Activated CD4-positive, alpha-beta T cell treated with anti-CD3 and anti-CD28 coated beads, Interleukin-2, Interleukin-4, amounts not matched to agents 100 ng/mL and 50 ng/mL, durations not matched to agents 16 hours and 8 hours (primary cell): ENCODE measurements at places on chromosomes 2 and 18.

GRCh38 chr2:168740360-168740759 lies 62.1 kb upstream of the NOSTRIN start:
- no peak for DNase-seq

GRCh38 chr2:163878718-163879117 lies 142.9 kb upstream of the FIGN start:
- DNase-seq: no peak

DNA sequence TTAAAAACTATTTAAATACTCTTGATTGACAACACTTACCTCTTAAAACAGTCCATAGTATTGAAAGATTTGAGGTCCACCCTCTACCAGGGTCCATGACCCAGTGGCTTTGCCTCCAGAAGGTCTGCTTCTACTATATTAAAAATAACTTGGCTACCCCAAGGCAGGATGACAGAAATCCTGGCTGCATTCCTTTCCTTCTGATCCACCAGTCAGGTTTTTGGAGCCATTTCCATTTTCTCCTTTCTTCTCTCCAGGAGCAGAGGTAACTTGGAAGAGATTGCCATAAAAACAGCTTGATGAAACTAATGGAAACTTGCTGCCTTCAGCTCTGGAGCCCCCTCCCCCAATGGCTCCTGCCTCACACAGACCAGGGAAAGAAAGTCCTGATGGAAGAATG lies 2.6 kb upstream of the FAM171B start:
- DNase-seq: no peak

DNA sequence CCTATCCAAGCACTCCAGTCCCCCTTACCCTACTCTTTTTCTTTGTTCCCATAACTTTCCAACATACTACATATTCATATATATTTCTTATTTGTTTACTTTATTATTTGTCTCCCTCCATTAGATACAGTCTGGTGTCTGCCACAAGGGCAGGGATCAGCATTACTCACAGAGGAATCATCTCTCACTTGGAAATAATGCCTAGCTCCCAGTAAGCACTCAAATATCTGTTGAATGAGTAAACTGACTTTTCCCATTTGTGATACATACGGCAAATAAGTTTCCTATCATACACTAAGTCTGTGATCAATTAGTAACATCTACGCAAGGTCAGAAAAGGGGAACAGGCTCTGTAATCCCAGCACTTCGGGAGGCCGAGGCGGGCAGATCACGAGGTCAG lies 18.7 kb downstream of the C1D start:
- DNase-seq: no peak

GRCh38 chr2:171583566-171583965 lies 61.3 kb downstream of the CYBRD1 start:
- DNase-seq: no peak

DNA sequence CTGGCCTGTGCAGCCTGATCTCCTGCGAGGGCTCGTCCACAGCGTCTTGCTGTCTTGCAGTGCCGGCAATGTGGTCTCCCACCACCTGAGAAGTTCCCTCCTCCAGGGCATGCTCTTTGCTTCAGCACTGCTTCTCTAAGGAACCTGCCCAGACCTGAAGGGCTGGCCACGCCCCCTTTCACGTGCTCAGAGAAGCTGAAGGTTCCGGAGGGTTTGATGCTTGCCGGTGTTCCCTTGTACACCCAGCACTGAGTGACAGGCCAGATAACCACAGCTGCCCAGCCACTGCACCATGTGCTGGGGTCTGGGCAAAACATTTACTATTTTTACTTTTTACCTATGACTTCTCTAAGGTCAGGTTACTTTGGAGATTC lies 1.7 kb upstream of the POLR2D start:
- peak; percentile 39 for DNase-seq

DNA sequence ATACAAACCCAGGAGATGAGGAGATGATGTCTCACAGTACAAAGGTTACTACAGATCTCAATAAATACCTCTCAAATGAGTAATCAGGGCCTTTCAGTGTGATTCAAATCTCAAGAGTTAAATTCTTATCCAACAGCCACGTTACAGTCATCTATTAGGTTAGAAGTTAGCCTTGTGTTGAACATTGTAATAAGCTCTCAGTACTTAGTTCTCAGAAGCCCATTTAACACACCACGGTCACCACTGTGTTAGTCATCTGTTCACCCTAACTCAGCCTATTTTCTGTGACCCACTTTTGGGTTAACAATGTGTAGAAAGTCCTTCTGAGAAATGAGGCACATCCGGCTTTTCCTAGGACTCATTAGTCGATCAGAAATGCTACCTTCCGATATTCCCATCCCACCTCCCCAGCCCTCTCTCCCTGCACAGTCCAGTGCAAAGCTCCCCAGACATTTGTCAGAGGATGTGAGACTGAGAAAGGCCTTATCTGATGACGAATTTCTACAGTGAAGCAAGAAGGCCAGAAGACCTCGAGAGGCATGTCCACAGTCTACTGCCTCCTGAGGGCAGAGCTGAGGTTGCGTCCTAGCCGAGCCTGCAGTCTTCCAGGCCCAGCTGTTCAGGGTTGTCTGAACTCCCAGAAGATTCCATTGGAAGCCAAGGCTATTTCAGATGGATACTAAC lies 92.6 kb downstream of the ACTR2 start:
- peak; percentile 84 for DNase-seq

DNA sequence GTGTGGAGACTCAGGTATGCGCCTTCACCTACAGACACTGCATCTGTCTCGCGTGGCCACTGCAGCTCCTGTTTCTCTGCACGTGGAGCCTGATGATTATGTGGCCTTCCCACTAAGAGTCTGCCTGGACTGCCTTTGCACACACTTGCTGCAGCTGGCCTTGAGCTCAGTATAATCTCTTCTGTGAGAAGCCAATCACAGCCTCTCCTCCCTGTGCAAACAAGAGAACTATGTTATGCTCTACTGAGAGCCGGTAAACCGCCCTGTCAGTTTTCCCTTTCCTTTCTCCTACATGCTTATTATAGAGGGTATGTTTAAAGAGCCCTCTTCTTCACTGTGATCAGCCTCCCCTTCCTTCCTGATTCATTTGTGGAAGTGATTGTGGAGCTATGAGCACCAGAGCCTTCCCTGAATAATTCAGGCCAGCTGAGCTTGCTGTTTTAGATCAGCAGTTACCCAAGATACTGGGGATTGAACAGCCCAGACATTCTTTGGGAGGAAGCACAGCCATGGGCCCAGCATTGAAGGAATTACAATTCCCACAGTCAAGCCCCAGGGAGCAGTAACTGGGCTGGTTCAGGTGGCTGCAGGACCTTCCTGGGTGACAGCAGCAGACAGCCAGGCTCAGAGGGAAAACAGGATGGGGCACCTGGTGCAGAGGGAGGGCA lies 3.7 kb upstream of the TGFA start:
- DNase-seq: no peak

GRCh38 chr2:1590596-1591460 lies 153.5 kb downstream of the PXDN start:
- DNase-seq: no peak

DNA sequence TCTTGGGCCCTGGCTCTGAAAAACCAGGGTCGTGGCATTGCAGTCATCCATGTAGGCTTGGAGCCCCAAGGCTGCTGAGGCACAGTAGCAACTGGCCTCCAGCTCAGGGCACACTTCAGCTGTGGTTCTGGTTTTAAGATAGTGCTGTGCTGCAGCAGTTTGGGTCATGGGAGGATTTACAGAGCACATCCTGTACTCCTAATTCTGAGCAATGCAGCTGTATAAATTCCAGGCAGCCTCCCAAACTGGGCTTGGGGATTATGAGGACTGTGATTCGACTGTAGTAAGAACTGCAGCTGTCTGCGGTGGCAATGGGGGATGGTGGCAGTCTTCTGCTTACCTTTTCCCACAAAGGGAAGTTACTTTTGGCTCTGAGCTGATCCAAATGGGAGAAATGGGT lies 536.3 kb upstream of the GCFC2 start:
- DNase-seq: no peak

DNA sequence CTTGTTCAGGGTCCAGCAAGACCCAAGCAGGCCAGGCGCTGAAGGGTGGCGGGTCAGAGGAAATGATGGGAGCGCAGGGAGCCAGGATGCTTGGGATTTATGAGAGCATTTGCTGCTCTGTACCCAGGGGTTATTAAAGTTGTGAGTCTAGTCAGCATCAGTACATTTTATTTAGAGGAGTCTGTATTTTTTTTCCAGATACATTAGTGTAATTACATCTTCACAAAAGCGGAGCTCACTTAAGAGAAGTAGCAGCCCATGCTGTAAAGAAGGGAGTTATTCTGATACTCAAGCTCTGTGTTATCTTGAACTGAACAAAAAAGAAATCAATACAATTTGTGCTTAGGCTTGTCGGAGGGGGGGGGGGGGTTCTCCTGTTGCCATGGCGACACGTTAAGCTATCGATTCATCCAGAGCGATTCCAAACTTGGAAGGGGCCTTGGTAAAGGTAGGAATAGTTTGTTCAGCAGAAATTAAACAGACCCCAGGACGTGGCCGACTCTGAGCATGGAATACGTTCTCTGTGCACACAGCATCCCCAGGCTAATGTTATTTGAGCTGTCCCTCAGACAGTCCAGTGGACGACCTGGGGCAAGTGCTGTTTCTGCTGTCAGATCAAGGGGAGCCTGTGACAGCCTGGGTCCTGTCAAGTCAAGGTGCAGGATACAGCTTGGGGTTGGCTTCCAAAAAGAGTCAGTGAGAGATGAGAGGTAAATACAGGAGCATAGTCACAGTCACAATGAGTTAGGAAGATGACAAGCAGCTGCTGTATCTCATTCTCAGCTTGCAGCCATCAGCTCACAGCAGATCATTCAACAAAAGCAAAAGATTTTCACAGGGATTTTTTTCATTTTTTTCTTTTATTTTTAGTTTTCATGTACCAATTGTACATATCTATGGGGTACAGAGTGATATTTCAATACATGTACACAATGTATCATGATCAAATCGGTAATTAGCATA lies 387.6 kb downstream of the DCDC2C start:
- DNase-seq: no peak

DNA sequence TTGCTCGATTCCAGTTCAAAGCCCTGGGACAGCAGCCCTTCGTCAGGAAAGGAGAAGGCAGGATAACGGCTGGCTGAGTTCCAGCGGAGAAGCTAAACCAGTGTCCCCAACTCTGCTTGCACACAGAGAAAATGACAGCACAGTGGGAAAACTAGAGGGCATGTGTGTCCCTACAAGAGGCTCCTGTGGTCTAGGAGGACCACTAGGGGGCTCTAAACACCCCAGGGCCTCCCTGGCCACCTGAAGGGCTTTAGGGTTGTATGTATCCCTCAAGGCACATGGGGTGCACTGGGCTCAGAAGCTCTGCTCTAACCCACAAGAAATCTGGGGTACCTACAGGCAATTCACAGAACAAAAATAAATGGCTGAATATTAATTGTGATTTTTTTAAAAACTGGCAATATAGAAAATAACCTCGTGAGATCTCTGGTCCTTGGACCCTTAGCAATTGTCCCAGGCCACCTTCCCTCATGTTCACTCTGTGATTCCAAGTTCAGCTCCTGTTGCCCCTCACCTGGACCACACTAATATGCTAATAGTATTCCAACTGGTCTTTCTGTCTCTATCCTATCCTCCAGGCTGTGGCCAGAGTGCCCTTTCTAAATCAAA lies 17.5 kb downstream of the STAT1 start:
- DNase-seq: no peak

GRCh38 chr2:211407076-211407475 lies 850.7 kb downstream of the CPS1 start:
- DNase-seq: no peak

GRCh38 chr2:127401757-127402695 lies 14.3 kb upstream of the MAP3K2 start:
- no peak for DNase-seq

DNA sequence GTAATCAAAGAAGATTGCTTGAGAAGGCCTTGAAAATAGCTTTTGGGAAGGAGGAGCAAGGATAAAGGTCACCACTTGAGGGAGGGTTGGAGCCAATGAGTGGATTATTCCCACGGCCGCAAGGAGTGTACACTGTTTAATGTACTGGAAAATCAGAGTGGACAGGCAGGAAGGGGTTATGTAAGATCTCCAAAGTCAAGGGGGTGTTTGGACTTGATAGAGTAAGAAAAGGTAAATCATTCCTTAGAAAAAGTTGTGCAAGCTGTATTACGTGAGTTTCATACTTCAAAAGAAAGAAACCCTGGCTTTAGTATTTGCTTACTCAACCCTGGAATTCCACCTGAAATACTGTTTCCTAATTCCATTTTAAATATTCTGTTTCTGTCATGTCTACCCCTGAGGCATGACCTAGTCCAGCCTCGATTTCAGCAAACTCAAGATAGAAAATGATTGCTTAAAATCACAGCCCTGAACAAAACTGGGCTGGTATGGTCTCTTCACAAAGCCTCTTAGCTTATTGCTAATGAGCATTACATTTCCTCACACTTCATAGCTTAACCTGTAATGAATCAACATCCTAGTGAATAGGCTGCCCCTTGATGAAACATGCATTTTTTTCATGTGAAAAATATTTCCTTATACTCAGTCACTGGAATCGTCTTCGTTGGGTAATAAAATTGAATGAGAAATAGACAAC lies 1.1 kb downstream of the MREG start:
- DNase-seq: no peak

DNA sequence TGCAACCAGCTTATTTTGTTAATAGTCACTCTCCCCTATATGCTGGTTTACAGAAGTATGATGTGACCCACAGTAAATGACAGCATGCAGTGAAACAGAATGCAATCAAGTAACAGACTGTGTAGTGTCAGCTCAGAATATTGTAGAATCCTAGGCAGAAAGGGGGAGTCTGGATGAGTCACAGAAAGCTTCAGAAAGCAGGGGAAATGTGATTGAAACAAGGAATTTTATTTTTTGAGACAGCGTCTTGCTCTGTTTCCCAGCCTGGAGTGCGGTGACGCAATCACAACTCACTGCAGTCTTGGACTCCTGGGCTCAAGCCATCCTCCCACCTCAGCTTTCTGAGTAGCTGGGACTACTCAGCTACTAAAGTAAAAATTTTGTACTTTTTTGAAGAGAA lies 219.9 kb upstream of the FBXO11 start:
- no peak for DNase-seq

GRCh38 chr2:241948901-241949735 lies 79.6 kb downstream of the RTP5 start:
- DNase-seq: no peak

DNA sequence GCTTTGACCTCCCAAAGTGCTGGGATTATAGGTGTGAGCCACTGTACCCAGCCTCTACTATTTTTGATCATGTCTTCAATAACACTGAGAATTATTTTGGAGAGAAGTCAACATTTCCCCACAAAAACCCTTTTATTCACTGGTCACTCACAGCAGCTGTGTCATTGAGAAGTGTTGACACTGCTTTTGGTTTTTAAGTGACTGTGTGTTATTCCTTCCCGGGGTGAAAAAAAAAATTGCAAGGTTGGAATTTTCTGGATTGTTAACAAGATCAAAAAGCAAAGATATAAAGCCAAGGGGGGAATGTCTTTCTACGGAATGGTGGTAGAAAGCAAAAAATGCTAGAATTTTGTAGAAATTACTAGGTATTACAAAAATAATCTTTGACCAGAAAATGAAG lies 61.5 kb downstream of the TANC1 start:
- DNase-seq: no peak

- no peak for DNase-seq
Measured at GRCh38 chr2:60671966-60672365, 84.1 kb upstream of the PAPOLG start.
